ENCODE measurements at places on chromosomes 7 and 10.

DNA sequence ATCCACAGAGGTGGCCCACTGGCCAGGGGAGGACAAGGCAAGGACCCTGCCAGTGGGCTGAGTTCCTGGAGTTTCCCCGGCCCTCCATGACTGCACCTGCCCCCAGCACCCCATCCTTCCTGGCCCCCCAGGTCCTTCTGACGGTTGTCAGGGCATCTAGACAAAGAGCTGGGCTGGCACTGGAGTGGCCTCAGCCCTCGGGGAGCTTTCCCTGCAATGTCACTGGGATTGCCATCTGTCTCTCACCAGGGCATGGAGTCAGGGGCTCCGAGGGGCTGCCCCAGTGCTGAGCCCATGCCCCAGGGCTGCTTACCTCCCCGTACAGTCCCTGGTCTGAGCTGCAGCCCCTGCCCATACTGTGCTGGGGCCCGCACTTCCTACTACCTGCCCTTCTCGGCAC lies 446.5 kb upstream of the MKI67 start:
- DNase-seq, result no peak

DNA sequence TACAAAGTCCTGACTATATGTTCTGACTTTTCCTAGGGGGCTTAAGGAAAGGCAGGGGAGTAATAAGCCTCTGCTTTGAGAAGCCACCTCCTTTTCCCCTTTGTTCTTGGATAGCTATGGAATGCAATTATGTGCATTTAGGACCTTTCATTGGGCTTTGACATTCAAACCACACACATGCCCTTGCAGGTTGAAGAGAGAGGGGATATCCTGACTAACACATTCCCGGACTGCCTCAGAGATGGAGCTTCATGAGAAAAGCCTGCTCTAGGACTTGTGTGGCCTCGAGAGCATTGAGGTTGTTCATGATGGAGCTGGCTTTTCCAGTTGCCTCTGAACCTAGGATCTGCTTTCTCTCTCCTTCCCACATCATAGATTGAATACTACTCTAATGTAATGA lies 694.5 kb downstream of the LRMDA start:
- DNase-seq, result no peak

DNA sequence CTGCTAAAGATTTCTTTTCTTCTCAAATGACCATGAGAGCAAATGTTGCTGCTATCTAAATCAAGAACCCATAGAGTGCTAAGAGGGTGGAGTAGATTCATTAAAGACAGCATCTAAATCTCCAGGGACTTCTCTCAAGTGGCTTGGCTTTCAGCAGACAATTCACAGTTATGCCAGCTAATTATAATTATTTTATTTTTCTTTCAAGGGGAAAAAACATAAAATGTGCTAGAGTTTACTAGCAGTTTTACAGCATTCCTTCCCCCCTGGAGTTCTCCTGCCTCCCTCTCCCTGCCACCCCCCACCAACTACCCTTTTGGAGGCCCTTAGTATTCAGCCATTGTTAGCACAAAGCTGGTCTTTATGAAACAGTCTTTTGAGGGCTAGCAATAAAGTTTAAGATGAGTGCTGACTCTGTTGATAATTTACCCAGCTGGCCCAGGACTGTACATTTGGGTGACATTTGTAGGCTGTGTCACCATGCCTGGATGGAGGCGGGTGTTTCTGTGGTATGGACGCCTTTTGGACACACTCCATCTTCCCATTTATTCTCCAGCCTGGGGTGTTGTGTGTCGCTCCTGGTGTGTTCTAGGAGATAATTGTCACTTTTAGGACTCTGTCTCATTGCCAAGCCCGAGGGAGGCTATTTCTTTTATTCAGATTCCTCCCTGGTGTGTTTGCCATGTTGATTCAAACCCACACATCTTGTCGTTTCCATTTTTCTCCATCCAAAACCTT lies 160.2 kb downstream of the CREB5 start:
- DNase-seq, result peak; percentile 69

DNA sequence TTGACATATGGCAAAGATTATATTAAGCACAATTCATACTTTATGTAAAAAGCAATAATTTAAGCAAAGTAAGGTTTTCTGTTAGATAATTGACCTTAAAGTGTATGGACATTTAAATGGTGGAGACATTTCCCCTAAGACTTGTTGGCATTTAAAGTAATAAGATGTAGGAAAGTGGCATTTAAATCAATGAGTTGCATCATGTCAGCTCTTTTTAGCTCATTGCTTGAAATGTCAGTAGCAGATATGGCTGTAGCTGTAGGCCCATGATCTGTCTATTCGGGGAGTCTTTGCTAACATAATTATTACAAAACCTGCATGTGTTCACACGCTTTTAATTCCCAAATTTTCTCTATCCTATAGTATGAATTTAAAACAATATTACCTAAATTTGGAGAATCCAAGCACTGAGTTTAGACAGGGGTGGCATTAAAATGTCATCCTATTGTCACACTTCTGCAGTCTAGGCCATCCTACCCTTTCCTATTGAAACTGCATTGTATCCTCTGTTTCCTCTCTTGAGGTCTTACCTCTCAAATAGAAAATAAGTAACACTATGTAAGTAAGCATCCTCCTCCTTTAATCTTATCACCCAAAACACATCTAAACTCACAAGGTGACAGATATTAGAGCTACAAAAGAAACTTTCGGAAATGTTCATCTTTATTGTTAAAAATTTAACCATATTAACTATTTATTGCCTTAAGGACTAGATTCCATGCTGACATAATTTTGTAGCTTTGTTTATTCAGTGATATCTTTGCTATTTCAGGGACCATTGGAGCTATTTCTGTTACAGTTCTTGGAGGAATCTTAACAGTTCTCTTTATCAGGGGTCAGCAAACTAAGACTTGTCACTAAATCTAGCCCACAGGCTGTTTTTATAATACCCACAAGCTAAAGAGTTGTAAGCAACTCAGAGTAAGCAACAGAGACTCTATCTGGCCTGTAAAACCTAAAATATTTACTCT lies 91.2 kb downstream of the LCOR start:
- no peak for DNase-seq

DNA sequence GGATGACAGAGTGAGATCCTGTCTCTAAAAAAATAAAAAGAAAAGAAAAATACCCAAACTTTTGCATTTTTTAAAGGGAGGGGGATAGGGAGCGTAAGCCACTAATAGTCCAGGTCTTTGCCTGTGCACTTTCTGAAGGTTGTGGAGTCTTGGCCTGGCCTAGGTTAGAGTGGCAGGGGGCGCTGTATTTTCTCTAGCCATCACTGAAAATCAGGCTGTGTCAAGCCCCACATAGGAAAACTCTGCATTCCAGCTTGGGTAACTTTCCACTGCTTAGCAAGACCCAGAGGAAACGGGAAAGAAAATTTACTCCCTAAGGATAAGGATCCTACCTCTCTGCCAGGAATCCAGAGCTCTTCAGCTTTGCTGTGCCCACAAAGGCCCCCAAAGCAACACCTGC lies 10.5 kb upstream of the PAX4 start:
- no peak for DNase-seq

GRCh38 chr7:35384761-35385700 lies 131.1 kb upstream of the TBX20 start:
- no peak for DNase-seq

GRCh38 chr10:119256030-119256429 lies 48.7 kb downstream of the GRK5 start:
- DNase-seq, result no peak

DNA sequence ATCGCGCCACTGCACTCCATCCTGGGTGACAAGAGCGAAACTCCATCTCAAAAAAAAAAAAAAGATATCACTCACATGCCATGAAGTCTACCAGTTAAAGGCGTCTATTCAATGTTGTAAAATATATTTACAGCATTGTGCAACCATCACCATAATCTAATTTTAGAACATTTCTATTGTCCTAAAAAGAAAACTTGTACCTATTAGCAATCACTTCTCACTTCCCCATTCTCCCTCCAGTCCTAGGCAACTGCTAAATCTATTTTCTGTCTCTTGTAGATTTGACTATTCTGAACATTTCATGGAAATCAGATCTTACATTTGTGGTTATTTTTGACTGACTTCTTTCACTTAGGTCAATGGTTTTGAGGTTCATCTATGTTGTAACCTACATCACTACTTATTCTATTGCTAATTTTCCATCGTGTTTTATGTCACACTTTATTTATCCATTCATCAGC lies 25.2 kb upstream of the OTUD1 start:
- no peak for DNase-seq

DNA sequence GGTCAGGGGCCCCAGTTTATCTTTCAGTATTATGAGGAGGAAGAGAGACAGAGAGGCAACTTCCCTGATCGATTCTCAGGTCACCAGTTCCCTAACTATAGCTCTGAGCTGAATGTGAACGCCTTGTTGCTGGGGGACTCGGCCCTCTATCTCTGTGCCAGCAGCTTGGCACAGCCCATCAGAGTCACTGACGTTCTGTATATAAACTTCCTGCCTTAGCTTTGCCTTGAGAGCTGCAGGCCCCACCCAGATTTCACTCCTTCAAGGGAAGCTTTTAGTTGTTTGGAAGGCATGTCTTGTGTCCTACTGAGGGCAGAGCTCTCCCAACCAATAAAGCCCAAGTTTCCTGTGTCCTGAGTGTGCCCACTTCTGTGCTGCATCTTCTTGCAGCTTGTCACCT lies 242.5 kb upstream of the PRSS58 start:
- DNase-seq, result no peak

DNA sequence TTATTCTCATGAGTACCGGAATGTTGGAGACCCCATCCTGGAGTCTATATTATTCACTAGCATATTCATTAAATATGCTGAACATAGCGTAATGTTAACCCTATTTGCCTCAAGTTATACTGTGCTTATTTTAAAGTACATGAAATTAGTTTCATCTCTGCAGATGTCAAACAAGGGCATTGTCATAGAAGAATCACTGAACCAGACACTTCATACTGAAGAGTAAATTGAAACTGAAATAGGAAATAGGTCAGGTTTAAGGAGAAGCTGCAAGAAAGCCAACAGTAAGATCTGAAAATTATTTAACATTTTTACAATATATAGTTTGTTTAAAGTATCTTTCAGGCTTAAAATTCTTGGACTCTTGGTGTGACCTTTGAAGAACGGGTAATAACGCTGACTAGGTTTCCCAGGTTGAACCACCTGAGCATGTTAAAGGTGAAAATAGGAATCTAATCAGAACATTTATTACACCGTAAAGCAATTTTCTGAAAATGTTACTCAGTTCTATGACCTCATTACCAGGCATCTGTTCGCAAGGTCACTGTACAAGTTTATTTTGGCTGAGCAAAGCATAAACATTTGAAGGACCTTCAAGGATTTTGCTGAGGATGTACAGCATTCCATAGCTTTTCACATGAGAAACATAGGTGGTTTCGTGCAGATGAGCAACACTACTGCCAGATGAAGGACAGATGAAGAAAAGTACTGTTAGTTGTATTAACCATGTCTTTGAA lies 82.7 kb downstream of the REEP3 start:
- DNase-seq, result no peak

GRCh38 chr10:20059084-20059835 lies 243.0 kb downstream of the PLXDC2 start:
- no peak for DNase-seq

GRCh38 chr7:33964417-33965182 lies 59.3 kb downstream of the BMPER start:
- DNase-seq, result no peak

Data from NCI-H2029 treated with DMSO at 0.1 percent for 48 hours (cell line).